Activated CD4-positive, alpha-beta T cell treated with anti-CD3 and anti-CD28 coated beads, Interleukin-10, Interleukin-2, amounts not matched to agents 100 ng/mL and 50 ng/mL, durations not matched to agents 16 hours and 8 hours (primary cell): ENCODE measurements at places on chromosomes 7 and 10.

DNA sequence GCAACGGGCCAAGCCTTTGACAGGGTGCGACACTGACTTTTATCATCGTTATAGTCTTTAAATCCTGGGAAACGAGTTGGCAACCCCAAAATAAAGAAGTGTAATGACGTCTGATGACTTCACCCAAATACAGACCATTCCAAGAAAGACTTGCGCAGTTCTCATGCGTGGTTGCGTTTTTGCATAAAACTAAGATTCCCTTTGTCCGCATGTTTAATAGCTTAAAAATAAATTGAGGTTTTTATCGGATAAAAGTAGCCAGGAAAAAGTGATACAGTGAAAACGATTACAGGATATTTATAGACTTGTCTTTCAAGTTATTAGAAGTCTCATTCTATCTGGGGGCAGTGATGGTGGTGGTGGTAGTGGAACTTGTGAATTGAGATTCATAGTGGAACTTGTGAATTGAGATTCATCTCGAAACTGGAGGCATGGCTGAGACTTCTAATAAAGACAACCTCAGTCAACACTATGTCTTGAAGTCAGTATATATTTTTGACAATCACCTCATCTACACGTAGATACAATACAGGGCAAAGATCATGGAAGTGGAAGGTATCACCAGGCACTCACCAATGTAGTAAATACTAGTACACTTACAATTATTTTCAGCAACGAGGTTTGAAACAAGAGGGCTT is 1.2 kb upstream of the NAMPT start:
- DNase-seq: peak; percentile 88

DNA sequence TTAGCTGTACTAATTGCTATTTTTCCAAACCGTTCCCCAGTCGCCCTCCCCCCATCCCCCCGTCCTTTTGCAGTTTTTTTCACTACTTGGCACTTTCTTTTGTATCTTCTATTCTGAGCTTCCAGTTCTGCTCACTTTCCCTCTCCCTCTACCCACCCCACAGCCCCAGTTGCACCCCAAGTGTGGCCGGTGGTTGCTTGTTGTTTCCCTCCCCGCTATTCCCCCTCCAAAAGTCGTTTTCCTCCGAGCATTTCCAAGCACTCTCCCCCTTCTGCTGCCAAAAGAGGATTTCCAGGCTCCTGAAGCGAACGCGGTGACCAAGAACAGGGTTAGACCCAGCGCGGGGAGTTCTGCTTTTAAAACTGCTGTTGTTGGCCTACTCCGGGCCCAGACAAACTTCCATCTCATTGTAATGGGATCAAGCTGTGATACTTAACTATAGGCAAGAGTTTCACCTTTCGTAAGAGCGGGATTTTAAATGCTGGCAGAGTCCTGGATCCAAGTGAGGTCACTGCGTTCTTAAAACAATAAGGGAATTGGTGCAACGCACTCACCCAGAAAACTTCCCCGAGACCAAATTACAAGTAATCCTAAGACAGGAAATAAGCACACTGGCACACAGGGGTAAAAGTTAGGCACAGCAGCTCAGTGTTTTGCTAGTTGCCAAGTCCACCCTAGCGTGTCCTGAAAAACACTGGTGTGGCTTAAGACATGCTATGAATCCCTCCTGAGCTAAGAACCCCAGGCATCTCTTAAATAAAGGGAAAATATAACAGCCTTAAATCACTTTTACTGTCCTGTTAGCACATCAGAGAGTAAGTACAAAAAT is 1.5 kb upstream of the RGS10 start:
- DNase-seq: no peak

DNA sequence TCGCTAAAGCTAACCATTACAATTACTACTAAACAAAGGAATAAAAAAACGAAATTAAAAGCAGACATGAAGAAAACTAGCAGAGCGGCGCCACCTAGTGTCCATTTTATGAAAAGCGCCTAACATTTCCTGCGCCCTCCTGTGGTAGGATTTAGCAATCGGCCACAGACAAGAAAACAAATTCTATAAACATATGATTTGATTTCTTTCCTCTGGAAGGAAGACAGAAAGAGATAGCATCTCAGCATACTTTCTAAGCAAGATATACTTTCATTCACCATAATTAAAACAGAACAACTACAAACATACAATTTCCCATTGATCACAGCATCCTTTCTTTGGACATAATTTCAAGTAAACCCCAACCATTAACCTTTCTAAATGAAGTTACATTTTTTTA is 337.7 kb upstream of the NPVF start:
- DNase-seq: peak; percentile 65

DNA sequence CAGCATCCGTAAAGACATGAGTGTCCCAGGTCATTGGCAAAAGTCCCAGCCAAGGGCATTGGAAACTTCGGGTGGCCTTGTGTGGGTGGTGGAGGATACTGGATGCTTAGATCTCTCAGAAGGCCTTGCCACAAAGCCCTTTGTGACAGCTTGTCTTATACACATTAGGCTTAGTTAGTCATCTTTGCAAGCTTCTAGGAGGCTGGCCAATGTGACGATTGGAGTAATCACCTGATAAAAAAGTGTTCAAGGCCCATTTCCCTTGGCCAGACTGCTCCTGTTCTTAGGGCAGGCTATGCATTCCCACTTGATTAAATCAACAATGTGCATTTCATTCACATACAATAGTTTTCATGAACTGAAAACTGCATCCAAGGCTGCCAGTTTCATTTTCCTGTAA is 26.9 kb downstream of the NPS start:
- no peak for DNase-seq

GRCh38 chr10:69451209-69451783 is at the start of gene TSPAN15:
TSPAN15 (plus strand) TSS chr10:69451465; CDS start chr10:69451595, 130 bp downstream.
- peak; percentile 87 for DNase-seq

DNA sequence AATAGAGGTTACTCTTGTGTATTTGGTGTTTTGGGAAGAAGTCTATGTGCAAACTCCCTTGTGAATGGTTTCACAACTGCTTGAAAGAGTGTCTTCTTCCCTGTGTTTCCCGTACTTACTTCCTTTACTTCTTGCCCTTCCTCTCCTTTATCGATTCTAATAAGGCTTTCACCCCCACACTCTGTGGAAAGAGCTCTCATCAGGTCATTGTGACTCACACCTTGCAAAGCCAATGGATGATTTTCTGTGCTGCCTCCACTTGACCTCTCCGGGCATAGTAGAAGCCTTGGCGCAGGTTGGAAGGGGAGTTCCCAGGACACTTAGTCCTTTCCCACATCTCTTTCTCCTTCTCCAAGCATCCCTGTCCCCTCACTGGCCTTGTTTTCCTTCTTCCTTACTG is 6.2 kb upstream of the TSPAN15 start:
- DNase-seq: no peak

DNA sequence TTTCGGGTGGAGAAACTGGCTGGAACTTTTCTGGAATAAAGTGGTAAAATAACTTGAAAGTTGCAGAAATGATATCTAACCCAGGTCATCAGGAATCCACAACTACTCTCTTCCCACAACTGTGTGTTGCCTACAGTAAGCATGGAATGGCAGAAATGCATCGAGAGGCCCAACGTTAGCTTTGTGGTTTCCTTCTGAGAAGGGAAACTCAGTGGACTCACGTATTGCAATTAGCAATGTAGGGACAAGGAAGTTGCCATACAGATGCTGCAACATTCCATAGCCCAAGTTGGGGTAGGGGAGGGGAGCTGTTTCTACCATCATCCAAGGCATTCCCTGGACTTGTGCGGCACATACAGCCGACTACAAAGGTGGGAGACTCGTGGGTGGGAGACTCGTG is 1.9 kb downstream of the PON1 start:
- DNase-seq: no peak

- no peak for DNase-seq
Observed at GRCh38 chr7:136517971-136518370, 350.5 kb upstream of the CHRM2 start.

- no peak for DNase-seq
Observed at GRCh38 chr7:37916017-37916672, 472 bp downstream of the SFRP4 start.

GRCh38 chr7:30730097-30730496 is 21.8 kb upstream of the INMT start:
- no peak for DNase-seq

DNA sequence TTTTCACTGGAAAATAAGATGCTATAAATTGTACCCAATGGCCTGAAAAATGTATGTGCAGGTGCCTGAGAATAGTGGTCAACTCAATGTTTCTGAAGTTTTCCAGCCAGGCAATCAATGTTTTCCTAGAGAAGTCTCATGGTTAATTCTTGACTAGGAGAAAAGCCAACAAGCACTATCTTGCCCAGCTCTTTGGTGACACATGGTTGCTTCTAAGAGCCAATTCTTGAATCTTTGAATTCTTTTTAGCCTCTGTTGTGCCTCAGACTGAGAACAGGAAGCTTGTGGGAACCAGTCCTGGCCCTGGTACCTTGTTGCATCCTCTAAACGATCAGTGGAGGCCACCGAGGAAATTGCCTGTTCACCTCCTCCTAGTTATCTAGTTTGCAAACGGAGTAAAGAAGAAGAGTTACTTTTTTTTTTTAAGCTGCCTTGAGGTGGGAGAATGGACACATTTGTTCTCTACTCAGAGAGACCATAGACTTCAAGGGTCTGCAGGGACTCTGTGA is 144.0 kb upstream of the MKLN1 start:
- peak; percentile 56 for DNase-seq

DNA sequence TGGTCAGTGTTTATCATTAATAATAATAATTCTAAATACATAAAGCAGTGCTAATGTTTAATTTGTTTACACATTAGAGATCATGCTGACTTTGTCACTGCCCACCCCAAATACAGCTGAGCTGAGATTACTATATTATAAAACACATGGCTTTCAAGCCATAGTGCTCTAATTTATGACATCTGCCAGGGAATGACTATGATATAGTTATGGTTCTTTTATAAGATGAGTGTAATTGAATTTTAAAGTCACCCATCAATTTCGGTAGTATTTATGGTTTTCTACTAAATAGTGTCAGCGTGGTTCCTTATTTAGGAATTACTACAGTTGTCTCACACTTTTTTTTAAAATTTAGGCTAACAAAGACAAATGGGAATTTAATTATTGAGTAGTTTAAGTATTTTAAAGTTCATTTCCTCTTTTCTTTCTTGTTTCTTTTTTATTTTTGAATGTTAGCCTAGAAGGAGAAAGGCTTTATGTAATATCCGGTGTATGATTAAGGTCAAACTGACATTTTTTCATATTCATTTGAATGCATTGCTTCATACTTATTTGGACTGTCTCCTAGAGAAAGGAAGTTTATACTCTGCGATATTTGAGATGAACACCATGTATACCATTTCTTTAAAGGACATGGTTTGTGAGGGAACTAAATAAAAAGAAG is 3.9 kb downstream of the CDK14 start:
- DNase-seq: no peak
